ENCODE measurements at places on chromosomes 12 and 14. TPM values are rescaled to one million over a fixed set of nuclear protein-coding genes. Genes with fewer than 3 reads are reported as not detected.

DNA sequence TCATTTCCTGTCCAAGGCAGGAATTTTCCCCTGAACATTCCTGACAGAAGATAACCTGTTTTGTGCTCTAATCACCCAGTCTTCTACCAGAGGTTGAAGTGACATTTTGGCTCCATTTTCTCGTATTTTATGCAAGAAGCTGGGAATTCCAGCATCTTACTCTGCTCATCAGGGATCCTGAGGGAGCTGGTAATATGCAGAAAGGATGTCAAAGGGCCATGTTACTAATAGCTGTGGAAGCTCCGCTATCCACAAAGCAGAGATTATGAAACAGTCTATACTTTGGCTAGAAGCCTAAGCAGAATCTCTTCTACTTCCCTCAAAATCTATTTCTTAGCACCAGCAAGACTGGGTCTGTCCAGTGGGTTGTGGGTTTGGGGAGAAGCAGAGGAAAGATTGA is 613.0 kb downstream of the DIO2 start:
- no peak for DNase-seq

GRCh38 chr12:57086493-57087009 is 2.4 kb upstream of the NAB2 start:
- DNase-seq = peak; percentile 59

GRCh38 chr12:116615141-116615861 is 56.1 kb downstream of the MAP1LC3B2 start:
- DNase-seq = no peak

- DNase-seq = no peak
Observed at GRCh38 chr14:65065719-65066118, 36.6 kb downstream of the MAX start.

- peak; percentile 73 for DNase-seq
Observed at GRCh38 chr12:120640861-120641833, 721 bp downstream of the CABP1 start.

DNA sequence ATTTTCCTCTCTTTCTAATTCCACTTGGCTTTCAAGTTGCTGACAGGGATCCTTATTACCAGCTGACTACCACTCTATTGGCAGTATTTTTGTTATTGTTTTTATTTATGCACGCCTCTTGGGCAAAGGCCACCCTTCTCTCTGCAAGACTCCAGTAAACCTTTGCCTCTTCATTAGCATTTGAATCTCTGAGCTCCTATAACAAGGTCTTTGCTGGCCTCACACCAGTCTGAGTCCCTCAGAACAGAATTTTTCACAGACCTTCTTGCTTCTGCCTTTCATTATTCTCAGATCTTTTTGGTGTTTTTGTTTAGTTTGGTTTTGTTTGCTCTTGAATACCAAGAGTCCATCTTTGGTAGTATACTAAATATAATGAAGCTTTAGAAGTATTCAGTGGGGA is 145.9 kb downstream of the PDZRN4 start:
- no peak for DNase-seq

GRCh38 chr14:94612580-94613554 is 676 bp downstream of the SERPINA3 start:
- DNase-seq = no peak

GRCh38 chr12:1660304-1661187 is 30.3 kb upstream of the ADIPOR2 start:
- peak; percentile 35 for DNase-seq

DNA sequence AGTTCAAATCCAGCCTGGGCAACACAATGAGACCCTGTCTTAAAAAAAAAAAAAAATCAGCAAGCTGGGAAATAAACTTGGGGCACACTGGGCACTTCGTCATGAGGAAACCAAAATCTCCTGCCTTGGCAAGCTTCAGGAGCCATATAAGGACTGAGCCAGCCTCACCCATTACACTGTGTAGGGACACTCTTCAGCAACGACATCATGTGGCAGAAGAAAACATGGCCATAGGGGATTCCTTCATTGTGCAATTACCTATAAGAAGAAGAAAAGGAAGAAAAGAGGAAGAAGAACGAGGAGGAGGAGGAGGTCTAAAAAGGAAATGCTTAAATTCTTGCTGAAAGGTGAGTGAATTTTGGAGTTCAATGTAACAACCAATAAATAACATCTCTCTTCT is 26.1 kb upstream of the IFNG start:
- no peak for DNase-seq

- DNase-seq = no peak
Observed at GRCh38 chr12:113432986-113433385, 10.8 kb downstream of the SDSL start.

DNA sequence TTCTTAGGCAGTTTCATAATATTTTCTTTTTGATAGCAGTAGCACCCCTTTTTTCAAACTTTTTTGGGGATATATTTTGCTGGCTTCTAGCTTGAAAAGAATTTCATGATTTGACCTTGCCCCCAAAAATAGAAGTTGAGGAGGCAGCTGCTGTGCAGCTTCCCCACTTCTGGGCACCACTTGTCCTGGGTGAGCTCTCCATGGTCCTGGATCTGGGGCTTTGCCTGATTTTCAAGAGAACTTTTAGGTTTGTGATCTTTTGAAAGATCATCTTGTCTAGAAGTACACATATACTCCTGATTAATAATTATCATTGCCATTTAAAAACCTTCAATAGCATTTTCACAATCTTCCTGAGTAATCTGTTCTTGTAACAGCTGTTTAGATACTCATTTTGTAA is 271.6 kb downstream of the NPAS3 start:
- no peak for DNase-seq

The SERPINA12 gene
- total RNA-seq = not detected

The NAV3 gene
- total RNA-seq = not detected

The KLHDC1 gene
- total RNA-seq = 5.1 TPM

The C14orf39 gene
- not detected for total RNA-seq

The RERGL gene
- total RNA-seq = not detected

The SLC17A8 gene
- total RNA-seq = not detected

Data from activated T-cell treated with anti-CD3 and anti-CD28 coated beads, Interleukin-2, amount 50 U/mL, for 72 hours (primary cell).